T-helper 2 cell treated with Interferon-gamma antibody and Interleukin-4, amounts not matched to agents 100 ng/mL and 5 ng/mL, for 36 hours (primary cell): ENCODE measurements at places on chromosomes 12 and 14. TPM values are rescaled to one million over a fixed set of nuclear protein-coding genes. Genes with fewer than 3 reads are reported as not detected.

NPFF gene
- total RNA-seq, result not detected in 2 replicates

ISM2 gene
- total RNA-seq, result 0.18 TPM in 1 of 2 replicates, not detected in the other

OVCH1 gene
- total RNA-seq, result not detected in 2 replicates

COX14 gene
- 41.1 and 41.4 TPM in 2 replicates for total RNA-seq

ETFBKMT gene
- total RNA-seq, result 0.73 and 1.0 TPM in 2 replicates

RAB2B gene
- total RNA-seq, result 26.3 and 28.2 TPM in 2 replicates

PTPN6 gene
- total RNA-seq, result 255 and 267 TPM in 2 replicates

SCFD1 gene
- total RNA-seq, result 70.8 and 85.9 TPM in 2 replicates

R3HDM2 gene
- 65.1 and 67.2 TPM in 2 replicates for total RNA-seq

SOX5 gene
- not detected in 2 replicates for total RNA-seq

SALL2 gene
- total RNA-seq, result 2.1 and 2.2 TPM in 2 replicates

NR1H4 gene
- total RNA-seq, result not detected in 2 replicates

SERPINA10 gene
- not detected in 2 replicates for total RNA-seq

ALDH1L2 gene
- 0.52 and 0.73 TPM in 2 replicates for total RNA-seq

KIF26A gene
- total RNA-seq, result 0.45 and 0.55 TPM in 2 replicates

HOXC11 gene
- total RNA-seq, result not detected in 2 replicates

PRKCH gene
- 165 and 169 TPM in 2 replicates for total RNA-seq

ARF3 gene
- total RNA-seq, result 126 TPM in 2 replicates

TOX4 gene
- total RNA-seq, result 72.4 and 73.3 TPM in 2 replicates

CPNE6 gene
- total RNA-seq, result not detected in 2 replicates

CISTR gene
- not detected in 2 replicates for total RNA-seq

RFLNA gene
- not detected in 2 replicates for total RNA-seq

OR4K1 gene
- total RNA-seq, result not detected in 2 replicates

STON2 gene
- not detected in 2 replicates for total RNA-seq

FBLN5 gene
- 2.0 and 2.6 TPM in 2 replicates for total RNA-seq

HNRNPC gene
- 734 and 763 TPM in 2 replicates for total RNA-seq

ZNF891 gene
- total RNA-seq, result 2.3 and 2.4 TPM in 2 replicates

CIDEB gene
- total RNA-seq, result 28.6 and 29.5 TPM in 2 replicates

CNTN1 gene
- total RNA-seq, result not detected in 2 replicates

ANKS1B gene
- 0.52 and 0.86 TPM in 2 replicates for total RNA-seq

MSI1 gene
- not detected in 2 replicates for total RNA-seq

SEL1L gene
- 62.6 and 68.9 TPM in 2 replicates for total RNA-seq

HPD gene
- total RNA-seq, result not detected in 2 replicates

GARIN6 gene
- total RNA-seq, result not detected in 2 replicates

KRT80 gene
- not detected in 2 replicates for total RNA-seq

IRAK3 gene
- total RNA-seq, result 0.93 and 1.4 TPM in 2 replicates

TOMM20L gene
- not detected in 2 replicates for total RNA-seq

CELA1 gene
- 0.16 TPM in 1 of 2 replicates, not detected in the other for total RNA-seq

SMCO2 gene
- 0.45 and 0.84 TPM in 2 replicates for total RNA-seq

CYP27B1 gene
- 4.2 and 4.3 TPM in 2 replicates for total RNA-seq

GPRC5A gene
- 0.02 TPM in 1 of 2 replicates, not detected in the other for total RNA-seq

PDZRN4 gene
- not detected in 2 replicates for total RNA-seq

PPP1R3E gene
- total RNA-seq, result 26.3 and 26.5 TPM in 2 replicates

GNB3 gene
- 0.39 and 0.43 TPM in 2 replicates for total RNA-seq

TMEM132D gene
- total RNA-seq, result not detected in 2 replicates

MDGA2 gene
- not detected in 2 replicates for total RNA-seq

OR6C74 gene
- total RNA-seq, result not detected in 2 replicates

DMAC2L gene
- 15.4 and 16.1 TPM in 2 replicates for total RNA-seq

FAM177A1 gene
- total RNA-seq, result 37.3 and 38.5 TPM in 2 replicates
